ENCODE measurements at places on chromosomes 11 and 22. TPM values are rescaled to one million over a fixed set of nuclear protein-coding genes. Genes with fewer than 3 reads are reported as not detected.

KCNJ1 gene
- total RNA-seq, result 0.12 TPM

MUC5B gene
- total RNA-seq, result 41.3 TPM

ADM2 gene
- 5.7 TPM for total RNA-seq

CD3D gene
- 3.8 TPM for total RNA-seq

CCDC89 gene
- total RNA-seq, result 3.1 TPM

OR8G5 gene
- 0.34 TPM for total RNA-seq

DDIAS gene
- total RNA-seq, result 2.8 TPM

C11orf16 gene
- 8.4 TPM for total RNA-seq

MMP12 gene
- total RNA-seq, result 0.34 TPM

RNF121 gene
- 26.7 TPM for total RNA-seq

OR52I2 gene
- not detected for total RNA-seq

ADAMTS15 gene
- 22.9 TPM for total RNA-seq

CDC45 gene
- total RNA-seq, result 4.0 TPM

CD3E gene
- 4.4 TPM for total RNA-seq

NXPE2 gene
- 0.15 TPM for total RNA-seq

TNNI2 gene
- 3.1 TPM for total RNA-seq

NRIP3 gene
- total RNA-seq, result 2.2 TPM

UBE4A gene
- total RNA-seq, result 37.5 TPM

HOATZ gene
- total RNA-seq, result 25.4 TPM

OR52A1 gene
- not detected for total RNA-seq

FBLN1 gene
- 357 TPM for total RNA-seq

MS4A3 gene
- 6.6 TPM for total RNA-seq

YIF1A gene
- 123 TPM for total RNA-seq

IFITM10 gene
- total RNA-seq, result 0.40 TPM

NPAS4 gene
- 0.09 TPM for total RNA-seq

PLEKHA7 gene
- 29.3 TPM for total RNA-seq

TSGA10IP gene
- 0.34 TPM for total RNA-seq

MN1 gene
- total RNA-seq, result 4.7 TPM

C11orf58 gene
- 219 TPM for total RNA-seq

All from lung (tissue), 17 donors.